ENCODE measurements at places on chromosomes 5 and 9.

GRCh38 chr9:99693888-99694287 lies 127.8 kb upstream of the NR4A3 start:
- no peak for DNase-seq

DNA sequence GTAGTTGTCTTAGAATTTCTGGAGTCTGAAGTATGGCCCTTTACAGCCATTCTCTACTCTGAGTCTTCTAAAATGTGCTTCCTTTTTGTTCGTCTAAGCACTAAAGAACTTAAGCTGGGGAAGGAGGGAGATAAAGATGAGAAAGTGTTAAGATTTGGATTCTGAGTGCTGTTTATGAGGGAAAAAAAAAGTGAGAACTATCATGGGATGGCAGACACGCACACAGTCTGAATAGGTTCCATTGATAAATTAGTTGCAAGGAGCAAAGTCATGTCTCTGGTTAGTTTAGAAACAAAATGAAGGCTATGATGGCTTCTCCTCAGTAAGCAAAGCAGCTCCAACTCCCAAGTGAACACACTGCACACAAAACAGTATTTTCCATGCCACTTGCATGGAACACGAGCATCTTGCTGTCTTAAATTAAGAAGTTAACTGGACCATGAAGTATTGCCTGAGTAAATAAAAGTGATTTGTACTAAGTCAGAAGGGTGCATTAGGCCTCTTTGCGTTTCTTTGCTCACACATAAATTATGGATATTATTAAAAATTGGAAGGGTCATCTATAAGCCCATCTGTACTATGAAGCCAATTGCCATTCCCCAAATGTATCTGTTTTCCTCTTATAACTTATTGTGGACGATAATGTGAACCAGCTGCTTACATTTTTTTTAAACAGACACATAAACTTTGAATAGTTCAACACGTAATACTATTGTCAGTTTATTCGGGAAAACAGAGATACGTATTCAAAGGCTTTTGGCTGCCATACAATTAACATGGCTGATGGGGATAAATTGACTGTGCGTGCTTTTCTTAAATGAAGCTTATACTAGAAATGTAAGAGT lies 199.3 kb downstream of the SGCD start:
- DNase-seq = no peak

- DNase-seq = no peak
These were observed 22.5 kb downstream of the TNIP1 start for GRCh38 chr5:151058301-151058700.

DNA sequence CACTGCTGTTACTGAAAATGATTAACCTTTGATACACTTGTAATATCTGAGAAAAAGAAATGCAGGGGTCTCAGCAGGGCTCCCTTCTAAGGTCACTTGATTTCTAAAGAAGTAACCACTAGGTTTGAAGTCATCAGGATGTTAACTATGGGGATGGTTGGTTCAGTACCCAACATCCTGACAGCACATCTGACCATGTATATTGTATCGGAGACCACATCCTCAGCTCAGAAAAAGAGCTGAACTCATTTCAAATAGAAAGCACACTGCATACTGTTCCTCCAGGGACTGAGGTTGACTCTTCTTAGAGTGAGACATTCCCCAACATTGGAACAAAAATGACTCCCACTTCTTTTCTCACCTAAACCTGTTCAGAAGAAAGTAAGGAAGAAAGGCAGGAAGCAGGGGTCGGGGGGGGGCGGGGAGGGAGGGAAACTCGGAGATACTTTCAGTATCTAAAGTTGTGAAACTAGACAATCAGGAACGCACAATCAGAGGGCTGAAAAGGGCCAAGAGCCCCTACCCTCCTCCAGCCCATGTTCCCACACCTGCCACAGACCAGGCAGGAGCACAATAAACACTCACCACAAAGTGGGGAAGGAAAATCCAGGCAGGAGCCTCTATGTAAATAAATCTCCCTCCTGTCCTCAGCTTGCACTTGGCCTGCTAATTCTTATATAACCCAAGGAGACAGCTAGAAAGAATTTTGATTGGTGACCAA lies 730 bp upstream of the GZMA start:
- no peak for DNase-seq

- DNase-seq = no peak
These were observed 31.1 kb upstream of the TRIM14 start for GRCh38 chr9:98150164-98150563.

DNA sequence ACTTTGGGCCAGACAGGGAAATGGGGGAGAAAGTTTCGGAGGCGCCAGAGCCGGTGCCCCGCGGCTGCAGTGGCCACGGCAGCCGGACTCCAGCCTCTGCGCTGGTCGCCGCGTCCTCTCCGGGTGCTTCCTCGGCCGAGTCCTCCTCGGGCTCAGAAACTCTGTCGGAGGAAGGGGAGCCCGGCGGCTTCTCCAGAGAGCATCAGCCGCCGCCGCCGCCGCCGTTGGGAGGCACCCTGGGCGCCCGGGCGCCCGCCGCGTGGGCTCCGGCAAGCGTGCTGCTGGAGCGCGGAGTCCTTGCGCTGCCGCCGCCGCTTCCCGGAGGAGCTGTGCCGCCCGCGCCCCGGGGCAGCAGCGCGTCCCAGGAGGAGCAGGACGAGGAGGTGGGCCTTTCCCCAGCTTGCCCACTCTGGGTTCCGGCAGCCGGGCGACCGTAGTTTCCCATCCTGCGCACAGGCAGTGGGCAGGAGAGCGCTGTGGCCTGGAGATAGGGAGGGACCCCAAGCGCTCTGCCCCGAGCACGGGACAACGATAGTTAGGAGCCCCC lies 516 bp downstream of the MAST4 start:
- no peak for DNase-seq

DNA sequence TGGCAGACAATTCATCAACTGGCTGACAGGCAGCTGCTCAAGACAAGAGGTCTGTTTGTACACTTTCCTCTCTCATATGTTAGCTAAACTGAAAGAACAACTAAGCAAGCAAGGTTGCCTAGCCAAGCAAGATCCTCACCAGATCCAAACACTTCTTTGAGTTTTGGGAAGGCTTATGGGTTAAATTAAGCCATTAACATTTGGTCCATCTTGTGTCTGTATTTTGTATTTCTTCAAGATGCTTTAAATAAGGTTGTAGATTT lies 170.4 kb upstream of the RAI14 start:
- DNase-seq = no peak

- DNase-seq = no peak
These were observed 5.6 kb downstream of the MAMDC2 start for GRCh38 chr9:70049236-70049635.

- DNase-seq = no peak
These were observed 558.9 kb upstream of the KLF4 start for GRCh38 chr9:108048406-108049025.

DNA sequence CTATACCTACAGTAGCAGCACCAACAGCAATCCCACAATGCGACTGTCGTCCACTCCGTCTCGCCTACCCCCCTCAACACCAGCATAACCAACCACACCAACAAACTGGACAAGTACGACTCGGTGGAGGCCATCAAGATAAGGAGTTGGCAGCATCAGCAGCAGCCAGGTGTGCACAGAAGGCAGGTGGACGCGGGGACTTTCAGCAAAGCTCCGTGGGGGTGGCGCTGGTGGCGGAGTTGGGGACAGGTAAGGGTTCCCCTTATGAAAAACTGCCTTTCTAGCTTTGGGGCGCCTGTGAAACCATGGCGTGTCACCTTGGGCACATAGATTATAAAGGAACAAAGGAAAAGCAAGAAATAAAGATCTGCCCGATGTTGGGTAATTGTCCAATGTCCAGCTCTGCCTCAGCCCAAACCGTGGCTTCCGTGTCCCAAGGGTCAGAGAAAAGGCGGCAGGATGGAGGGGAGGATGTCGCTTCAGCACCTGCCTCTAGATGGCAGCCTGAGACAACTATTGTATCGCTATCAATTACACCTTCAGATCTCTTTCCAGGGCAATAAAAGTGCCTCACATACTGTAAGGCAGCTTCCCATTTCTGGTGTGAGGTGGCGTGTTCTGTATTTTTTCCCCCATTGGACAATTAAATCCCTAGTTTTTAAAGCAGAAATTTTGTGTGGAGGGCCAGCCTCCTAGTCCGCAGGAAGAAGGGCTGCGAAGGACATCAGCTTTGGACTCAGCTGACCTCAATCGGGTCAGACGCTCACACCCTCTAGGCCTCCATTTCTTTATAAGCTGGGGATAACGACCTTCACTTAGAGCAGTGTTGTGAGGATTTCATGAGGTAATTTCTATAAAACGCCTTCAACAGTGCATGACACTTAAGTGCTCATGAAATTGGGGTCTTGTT lies 58.8 kb downstream of the MTRR start:
- DNase-seq = peak; percentile 10

DNA sequence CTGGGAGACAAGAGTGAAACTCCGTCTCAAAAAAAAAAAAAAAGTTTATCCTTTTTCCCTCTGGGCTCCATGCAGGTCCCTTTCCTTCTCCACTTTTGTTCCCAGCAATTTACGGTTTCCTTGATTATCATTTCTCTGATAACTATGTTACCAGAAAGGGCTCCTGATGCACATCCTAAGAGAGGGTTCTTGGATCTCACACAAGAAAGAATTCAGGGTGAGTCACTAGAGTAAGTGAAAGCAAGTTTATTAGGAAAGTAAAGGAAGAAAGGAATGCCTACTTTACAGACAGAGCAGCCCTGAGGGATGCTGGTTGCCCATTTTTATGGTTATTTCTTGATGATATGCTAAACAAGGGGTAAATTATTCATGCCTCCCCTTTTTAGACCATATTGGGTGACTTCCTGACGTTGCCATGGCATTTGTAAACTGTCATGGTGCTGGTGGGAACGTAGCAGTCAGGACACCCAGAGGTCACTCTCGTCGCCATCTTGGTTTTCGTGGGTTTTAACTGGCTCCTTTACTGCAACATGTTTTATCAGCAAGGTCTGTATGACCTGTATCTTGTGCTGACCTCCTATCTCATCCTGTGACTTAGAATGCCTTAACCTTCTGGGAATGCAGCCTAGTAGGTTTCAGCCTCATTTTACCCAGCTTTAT lies 13.5 kb upstream of the MELK start:
- DNase-seq = no peak

- DNase-seq = no peak
These were observed 21.5 kb upstream of the SLC6A3 start for GRCh38 chr5:1466631-1467265.

DNA sequence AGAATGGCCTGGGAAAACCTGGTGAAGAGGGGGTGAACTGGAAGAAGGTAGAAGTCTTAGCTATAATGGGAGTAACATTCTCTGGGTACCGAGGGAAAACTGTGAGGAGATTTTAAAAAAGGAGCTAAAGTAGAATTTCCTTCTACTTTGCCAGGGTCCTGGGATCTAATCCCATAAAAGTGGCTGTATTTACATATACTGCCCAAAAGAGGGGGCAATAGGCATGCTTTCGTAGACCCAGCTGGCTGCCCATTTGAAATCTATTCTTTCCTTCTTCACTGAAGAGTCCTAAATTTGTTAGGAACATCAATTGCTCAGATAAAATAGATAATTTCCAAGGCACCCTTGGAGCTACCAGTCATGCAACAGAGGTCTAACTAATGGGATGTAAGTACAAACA lies 159.2 kb downstream of the CDC42SE2 start:
- no peak for DNase-seq

DNA sequence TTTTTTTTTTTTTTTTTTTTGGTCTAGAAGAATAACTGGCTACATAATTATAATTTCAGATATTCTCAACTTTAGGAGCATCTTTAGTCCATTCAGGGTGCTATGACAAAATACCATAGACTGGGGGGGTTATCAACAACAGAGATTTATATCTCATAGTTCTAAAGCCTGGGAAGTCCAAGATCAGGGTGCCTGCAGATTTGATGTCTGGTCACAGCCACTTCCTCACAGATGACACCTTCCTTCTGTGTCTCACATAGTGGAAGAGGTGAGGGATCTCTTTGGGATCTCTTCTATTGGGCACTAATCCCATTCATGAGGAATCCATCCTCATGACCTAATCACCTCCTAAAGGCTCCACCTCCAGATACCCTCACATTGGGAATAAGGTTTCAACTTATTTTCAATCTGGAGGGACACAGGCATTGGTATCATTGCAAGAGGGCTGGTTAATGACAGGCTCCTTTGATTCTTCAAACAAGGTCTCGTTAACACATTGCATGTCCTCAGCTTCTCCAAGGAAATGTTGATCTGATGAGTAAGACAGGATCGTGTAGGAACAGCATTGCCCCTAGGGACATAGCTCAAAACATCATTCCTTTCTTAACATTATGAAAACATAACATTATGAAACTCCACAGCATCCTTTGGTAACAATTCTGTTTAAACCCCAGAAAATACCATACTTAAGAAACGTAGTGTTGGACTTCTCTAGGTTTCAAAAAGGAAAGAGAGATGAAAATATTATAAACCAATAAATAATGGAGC lies 372.4 kb downstream of the SEMA5A start:
- DNase-seq = no peak

GRCh38 chr9:129125478-129125877 lies 14.3 kb downstream of the PTPA start:
- no peak for DNase-seq

DNA sequence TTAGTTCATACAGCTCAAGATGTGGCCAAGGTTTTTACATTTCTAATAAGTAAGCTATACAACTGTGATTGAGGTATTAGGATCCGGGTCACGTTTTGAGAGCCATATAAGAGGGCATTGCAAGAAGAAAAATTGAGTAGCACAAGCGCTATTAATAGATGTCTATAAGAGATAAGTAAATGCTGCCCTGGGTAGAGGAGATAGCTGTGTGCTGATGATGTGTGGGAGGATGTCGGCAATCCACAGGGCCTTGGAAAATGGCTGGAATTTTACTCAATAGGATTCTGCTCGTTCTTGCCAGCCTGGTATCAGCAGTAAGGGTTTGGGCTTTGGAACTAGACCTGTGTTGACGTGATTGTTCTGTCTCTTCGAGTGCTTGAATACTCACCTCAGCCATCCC lies 41.6 kb downstream of the CSF1R start:
- no peak for DNase-seq

GRCh38 chr5:137269274-137269673 lies 229.9 kb downstream of the SPOCK1 start:
- no peak for DNase-seq

DNA sequence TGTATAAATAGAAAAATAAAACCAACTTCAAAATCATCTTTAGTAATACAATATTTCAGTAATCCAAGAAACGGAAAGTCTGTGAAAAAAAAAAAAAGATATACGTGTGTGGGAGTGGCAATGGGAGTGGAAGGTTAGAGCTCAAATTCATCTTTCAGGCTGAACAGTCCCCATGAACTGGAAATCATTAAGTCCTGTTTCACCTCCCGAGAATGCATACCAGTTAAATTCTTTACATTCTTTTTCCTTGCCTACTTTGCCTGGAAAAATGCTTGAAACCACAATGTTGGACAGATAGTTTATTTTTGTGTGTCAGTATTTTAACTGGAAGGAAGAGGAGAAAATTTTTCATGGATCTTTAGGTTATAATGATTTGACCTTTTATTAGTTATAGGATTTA lies 166.8 kb downstream of the MUSK start:
- DNase-seq = no peak

DNA sequence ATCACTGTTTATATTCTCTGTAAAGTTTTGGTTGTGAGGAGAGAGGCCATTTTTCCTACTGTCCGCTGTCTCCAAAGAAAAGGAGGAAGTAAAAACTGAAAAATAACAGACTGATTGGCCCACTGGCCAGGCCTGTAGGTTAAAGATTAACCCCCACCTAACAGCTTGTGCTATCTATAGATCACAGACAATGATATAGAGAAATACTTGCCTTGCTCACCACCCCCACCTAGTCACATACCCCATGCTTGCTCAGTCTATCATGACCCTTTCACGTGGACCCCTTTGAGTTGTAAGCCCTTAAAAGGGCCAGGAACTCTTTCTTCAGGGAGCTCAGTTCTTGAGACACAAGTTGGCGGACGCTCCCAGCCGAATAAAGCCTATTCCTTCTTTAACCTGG lies 357.4 kb downstream of the PRDM9 start:
- DNase-seq = no peak
